ENCODE measurements at places on chromosomes 3 and 15. TPM values are rescaled to one million over a fixed set of nuclear protein-coding genes. Genes with fewer than 3 reads are reported as not detected.

CEMIP gene
- total RNA-seq: 73.9 TPM

TICRR gene
- total RNA-seq: 0.69 TPM

GOLGA8G gene
- total RNA-seq: not detected

PAK6 gene
- total RNA-seq: not detected

NMNAT3 gene
- total RNA-seq: 1.2 TPM

BBX gene
- total RNA-seq: 44.5 TPM

CERS3 gene
- not detected for total RNA-seq

CCDC39 gene
- total RNA-seq: not detected

SLC35G2 gene
- 12.2 TPM for total RNA-seq

NTRK3 gene
- 2.0 TPM for total RNA-seq

NANOGP8 gene
- total RNA-seq: not detected

ACKR2 gene
- total RNA-seq: 0.39 TPM

STAB1 gene
- total RNA-seq: 4.4 TPM

RHCG gene
- total RNA-seq: not detected

CFAP100 gene
- total RNA-seq: not detected

P2RY14 gene
- total RNA-seq: not detected

LOXL1 gene
- 410 TPM for total RNA-seq

CLRN1 gene
- total RNA-seq: not detected

PP2D1 gene
- not detected for total RNA-seq

TTLL13 gene
- total RNA-seq: not detected

RPN1 gene
- total RNA-seq: 248 TPM

SLC6A11 gene
- 0.06 TPM for total RNA-seq

All from cardiac ventricle fibroblast (primary cell).